Stimulated activated CD8-positive, alpha-beta memory T cell treated with anti-CD3 and anti-CD28 coated beads, Interleukin-12 subunit alpha, Interleukin-12 subunit beta, amount 100 ng/mL, for 4 hours (primary cell): ENCODE measurements at places on chromosomes 7 and 10.

DNA sequence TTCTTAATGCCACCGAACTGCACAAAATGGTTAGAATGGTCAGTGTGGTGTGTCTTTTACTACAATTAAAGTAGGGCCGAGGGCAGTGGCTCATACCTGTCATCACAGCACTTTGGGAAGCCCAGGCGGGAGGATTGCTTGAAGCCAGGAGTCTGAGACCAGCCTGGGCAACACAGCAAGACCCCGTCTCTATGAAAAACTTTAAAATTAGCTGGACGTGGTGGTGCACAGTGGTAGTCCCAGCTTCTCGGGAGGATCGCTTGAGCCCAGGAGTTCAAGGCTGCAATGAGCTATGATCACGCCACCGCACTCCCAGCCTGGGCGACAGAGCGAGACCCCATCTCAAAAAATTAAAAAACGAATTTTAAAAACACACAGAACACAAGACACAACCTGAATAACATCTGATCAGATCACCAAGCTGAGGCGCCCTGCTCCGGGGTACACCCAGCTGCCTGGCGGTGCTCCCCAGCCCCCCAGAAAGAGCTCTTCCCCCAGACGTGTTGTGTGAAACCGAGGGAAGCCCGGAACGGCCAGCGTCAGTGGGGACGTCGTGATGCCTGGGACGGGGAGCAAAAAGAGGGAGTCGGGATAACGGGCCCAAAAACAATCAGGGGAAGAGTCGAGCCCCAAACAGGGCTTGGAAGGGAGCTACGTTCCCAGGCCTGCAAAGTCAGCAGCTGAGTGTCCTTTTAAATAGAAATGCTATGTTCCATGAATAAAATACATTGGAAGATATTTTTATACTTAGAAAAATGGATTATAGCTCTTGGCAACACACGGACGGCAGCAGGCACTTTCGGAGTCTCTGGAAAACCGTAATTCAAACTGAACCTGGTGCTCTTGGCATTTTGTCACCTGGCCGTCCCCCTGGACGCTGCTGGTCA lies 80.7 kb upstream of the PDGFA start:
- no peak for DNase-seq

- no peak for DNase-seq
Measured at GRCh38 chr10:23557777-23558176, 118.9 kb downstream of the OTUD1 start.

DNA sequence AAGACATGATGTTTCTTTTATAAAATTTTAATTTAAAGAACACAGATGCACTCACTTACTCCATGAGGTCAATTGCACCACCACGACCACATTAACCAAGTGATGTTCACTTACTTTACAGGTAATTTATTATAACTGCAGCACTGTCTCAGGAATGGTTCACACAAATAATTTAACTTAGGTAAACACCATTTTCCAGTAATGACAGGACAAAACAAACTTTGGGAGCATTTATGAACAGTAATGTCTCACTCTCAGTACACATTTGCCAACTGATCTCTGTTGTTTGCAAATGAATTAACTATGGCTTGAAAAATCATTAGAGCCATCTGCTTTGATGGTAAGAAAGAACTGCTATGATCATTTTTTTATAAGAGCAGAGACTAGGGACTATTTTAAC lies 150.4 kb downstream of the ETV1 start:
- DNase-seq: no peak

DNA sequence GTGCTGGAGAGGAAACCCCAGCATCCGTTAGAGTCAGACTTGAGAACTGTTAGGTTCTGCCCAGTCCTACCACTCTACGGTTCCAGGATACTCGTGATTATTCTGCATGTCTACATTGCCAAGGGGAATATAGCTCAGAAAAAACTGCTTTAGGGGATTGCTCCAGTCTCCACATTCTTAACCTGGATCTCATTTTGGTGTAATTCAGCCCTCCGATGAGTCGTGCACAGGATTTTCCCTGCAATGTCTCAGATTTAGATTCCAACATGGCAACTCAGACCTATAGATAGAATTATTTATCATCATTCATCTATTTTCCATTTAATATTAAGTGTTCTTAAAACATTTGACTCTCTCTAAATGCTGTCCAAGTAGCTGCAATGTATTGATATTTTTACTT lies 121.1 kb upstream of the ZEB1 start:
- DNase-seq: no peak

GRCh38 chr7:111006691-111007090 lies 84.2 kb upstream of the LRRN3 start:
- no peak for DNase-seq

DNA sequence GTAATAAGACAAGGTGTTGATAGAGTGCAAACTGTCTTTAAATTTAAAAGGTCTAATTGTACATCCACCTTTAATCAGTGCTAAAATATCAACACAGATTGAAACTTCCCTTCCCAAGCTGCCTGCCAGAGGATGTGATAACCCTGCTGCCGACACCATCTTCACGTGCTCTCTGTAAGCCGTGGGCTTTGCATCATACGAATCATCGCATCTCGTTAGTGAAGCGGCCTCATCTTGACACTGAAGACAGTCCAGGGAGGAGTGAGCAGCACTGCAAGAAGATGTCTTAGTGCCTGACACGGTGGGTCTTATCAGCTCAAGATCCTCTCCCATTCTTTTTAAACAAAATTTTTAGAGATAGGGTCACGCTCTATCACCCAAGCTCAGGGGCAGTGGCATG lies 518.8 kb downstream of the PTPRN2 start:
- DNase-seq: no peak

DNA sequence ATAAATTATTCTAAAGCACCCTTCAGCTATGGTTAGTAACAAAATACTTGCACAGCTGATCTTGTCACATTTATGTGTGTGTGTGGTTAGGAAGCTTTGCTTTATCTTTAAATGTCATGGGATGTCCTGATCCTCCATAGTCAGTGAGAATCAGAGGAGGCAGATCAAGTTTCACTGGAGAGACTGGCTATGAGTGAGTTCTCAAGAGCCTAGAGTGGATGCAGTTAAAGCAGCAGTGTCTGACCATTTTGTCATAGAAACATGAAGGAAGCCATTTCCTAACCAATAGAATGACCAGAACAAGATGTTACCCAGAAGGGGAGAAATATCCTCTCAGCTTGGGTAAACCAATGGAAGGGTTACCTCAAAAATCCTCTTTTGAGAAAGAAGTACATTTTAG lies 207.2 kb upstream of the DKK1 start:
- no peak for DNase-seq

DNA sequence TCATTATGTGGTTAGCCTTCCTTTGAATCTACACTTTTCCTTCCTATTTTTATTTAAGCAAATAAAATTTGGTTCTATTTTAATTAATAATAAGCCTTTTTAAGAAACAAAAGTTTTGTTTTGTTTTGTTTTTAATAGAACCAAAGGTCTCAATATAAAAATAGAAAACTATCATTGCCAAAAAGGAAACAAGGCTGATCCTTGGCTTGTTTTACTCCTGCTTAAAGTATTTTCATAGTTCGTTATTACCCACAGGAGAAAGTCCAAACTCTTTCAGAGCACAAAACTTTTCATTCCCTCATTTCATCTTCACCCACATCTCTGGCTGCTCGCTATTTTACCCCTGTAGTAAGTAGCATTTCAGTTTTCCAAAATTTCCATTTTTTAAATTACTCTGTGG lies 374.8 kb downstream of the SEMA3D start:
- no peak for DNase-seq

- no peak for DNase-seq
Measured at GRCh38 chr10:89845541-89846280, 144.3 kb downstream of the KIF20B start.

DNA sequence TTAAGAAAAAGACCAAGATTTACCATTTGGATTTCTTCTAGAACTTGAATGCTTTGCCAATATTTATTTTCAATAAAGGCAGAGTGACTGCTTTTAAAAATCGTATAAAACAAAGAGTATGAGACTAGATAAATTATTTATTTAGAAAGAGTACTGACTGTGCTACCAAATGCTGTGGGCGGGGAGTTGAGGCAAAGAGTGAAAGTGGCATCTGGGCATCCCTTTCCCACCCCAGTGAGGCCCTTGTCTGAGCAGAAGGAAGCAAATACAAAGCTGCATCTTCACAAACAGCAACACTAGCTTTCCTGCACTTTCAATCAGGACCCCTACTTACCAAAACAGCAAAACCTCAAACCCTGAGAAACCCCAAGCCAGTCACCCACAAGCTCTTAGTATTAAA lies 34.9 kb downstream of the ITGB1 start:
- no peak for DNase-seq

- no peak for DNase-seq
Measured at GRCh38 chr10:7193369-7193768, 217.5 kb downstream of the SFMBT2 start.

- DNase-seq: no peak
Measured at GRCh38 chr7:4136036-4136435, 546.1 kb upstream of the FOXK1 start.

- DNase-seq: no peak
Measured at GRCh38 chr10:70430493-70431445, 10.7 kb downstream of the NODAL start.

DNA sequence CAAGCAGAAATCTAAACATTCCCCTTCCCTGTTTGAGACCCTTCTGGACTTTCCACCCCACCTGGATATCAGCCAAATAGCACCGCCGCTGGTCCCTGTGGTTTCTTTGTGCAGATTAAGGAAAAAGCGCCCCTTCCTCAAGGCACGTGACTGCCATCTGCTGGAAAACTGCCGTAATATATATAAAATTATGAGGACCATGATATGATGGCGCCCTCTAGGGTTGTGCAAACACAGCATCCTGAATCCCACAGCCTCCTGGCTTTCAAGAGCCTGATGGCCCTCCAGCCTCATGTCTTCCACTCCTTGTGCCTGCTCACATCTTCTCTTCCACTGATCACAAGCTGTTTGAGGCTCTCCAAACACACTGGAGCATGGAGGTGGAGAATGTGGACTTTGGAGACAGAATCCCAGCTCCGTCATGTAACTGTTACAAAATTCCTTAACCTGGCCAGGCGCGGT lies 121.3 kb downstream of the MYL10 start:
- DNase-seq: no peak

- no peak for DNase-seq
Measured at GRCh38 chr7:47574482-47575329, 7.2 kb downstream of the TNS3 start.

GRCh38 chr10:90087197-90088023 lies 386.0 kb downstream of the KIF20B start:
- no peak for DNase-seq

DNA sequence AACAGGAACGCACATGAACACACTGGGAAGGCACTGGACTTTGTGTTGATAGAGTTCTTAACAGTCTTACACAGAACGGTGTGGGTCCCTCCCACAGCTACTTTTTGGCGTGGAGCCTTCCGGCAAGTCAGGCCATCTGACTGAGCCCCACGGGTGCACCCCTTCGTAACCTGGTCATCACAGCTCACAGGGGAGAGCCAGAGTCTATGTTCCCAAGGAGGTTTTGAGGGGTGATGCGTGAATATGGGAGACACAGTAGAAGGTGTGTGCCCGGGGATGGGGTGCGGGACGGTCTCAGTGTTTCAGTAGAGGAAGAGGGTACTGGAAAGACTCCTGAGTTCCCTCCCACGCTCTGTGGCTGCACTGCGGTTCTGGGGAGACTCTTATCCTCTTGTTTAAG lies 291.7 kb downstream of the DNAJB6 start:
- DNase-seq: no peak

DNA sequence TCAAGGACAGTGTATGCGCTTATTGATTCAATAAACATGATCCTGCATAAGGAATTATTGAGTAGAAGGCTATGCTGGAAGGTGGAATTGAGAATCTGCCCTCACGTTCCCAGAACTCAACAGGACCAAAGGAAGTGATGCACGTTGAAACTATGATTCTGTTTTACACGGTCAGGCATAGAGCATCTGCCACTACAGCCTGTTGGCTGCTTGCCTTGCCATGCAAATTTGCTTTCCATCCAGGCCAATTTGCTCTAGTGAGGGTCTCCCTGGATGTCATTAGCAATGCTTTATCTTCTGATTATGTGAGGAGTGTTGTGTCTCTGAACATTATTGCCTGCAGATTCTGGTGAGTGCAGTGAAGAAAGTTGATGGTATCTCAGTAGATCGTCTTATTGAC lies 132.9 kb downstream of the ADRA2A start:
- no peak for DNase-seq

- DNase-seq: no peak
Measured at GRCh38 chr7:25310896-25311295, 82.6 kb upstream of the NPVF start.

DNA sequence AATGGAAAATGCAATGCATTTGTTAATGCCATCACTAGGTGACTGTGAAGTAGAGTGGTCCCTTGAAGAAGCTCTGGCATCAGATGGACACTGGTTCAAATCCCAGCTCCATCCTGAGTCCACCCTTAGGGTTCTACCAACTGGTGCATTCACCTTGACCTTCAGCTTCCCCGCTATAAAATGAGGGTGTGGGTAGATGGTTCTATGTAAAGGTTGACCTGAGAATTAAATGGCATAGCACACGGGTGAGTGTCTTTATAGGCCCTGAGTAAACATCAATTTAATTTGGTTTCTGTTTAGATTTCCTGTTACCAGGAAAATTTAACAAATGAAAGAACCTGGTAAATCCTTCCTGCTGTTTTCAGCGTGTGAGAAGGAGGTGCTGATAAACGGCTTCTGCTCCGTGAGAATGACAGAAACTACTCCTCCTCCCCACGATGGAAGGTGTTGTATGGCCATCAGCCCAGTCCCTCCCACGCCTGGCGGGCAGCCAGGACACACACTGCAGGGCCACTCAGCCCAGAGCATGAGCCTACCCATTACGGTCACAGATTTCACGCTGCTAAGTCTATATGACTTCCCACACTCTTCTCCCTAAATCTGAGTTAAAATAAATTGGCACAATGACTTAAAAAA lies 210.1 kb downstream of the TNS3 start:
- no peak for DNase-seq

- DNase-seq: no peak
Measured at GRCh38 chr7:111112439-111112838, 21.5 kb downstream of the LRRN3 start.

DNA sequence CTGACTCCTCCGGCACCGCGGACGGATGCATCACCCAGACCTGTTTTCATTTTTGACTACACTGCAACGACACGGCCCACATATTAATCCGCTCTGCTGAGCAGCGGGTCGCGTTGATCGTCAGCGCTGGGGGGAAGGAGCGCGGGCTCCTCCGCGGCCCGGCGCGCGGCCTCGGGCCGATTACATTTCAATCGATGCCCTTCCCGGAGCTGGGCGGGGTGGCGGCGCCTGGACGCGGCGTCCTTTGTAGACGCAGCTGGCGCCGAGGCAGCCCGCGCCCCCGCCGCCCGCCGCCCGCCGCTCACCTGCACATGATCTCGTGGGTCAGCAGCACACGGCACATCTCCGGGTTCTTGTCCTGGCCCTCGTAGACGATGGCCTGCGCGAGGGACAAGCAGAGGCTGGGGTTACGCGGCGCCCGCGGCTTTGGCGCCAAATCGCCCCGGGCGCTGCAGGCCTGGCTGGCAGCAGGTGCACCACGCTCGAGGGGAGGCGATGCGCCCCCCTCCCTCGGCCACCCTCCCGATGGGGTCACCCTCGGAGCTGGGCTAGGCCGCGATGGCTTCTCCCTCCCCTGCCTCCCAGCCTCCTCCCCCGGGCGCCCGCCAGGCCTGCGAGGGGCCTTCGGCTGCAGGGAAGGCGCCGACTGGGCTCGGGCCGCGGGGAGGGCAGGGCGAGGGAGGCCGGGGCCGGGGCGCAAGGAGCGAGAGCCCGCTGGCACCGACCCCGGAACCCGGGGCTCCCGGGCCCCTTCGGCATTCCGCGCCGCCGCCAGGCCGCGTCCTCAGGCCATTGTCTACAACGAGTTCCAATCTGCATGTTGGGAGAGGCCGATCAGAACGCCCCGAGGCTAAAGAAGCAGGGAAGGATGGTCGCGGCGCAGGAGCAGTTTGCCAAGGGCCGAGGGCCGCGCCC lies 5.2 kb downstream of the EBF3 start:
- DNase-seq: no peak

GRCh38 chr10:62443866-62444265 lies 69.7 kb downstream of the ZNF365 start:
- no peak for DNase-seq
